ENCODE measurements at places on chromosomes 5 and 9.

GRCh38 chr9:78319197-78320029, 22.5 kb downstream of the PSAT1 start:
- DNase-seq = no peak

DNA sequence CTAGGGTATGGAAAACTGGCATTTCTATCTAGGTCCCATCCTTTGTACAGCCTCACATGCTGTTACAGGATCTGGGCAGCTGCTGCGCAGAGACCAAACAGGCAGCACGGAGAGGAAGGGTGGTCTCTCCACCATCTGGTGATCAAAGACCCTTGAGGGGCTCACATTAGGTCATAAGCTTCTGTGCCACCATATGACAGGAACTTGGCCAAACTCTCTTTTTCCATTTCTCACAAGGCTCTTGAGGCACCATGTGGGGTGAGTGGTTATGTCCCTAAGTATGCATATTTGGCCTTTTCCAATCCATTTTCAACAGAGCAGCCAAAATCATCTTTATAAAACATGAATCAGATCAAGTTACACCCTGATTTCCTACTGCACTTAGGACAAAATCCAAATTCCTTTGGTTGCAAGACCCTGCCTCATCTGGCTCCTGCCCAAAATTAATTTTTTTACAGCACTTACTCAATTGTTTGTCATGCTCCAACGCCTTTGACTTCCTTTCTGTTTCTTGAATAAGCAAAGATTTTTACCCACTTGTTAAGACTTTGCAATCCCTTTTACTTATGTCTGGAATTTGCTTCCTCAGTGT, 730.0 kb downstream of the MAT2B start:
- no peak for DNase-seq

DNA sequence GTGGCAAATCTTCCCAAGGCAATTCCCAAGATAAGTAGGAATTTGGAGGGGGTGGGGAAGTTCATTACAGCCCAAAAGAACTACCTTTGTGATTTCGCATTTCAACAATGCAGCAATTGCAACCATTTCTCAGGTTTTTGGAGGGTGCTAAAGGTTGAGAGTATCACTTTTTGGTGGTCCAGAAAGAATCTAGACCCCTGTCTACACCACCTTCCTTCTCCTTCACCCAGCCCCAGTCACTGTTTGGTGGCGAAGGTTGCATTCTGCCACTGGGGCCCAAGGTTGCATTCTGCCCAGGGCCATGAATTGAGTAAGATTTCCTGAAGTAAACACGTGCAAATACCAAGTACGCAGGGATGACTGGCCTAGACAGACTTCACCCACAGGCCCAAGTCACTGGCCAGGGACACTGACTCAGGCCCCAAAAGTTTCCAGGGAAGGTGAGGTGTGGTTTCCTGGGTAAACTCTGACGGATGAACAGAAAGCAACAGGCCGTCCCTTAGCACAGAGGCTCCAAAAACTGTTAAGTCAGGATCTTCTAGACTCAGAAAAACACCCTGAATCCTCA, 5.7 kb downstream of the PDE6A start:
- no peak for DNase-seq

DNA sequence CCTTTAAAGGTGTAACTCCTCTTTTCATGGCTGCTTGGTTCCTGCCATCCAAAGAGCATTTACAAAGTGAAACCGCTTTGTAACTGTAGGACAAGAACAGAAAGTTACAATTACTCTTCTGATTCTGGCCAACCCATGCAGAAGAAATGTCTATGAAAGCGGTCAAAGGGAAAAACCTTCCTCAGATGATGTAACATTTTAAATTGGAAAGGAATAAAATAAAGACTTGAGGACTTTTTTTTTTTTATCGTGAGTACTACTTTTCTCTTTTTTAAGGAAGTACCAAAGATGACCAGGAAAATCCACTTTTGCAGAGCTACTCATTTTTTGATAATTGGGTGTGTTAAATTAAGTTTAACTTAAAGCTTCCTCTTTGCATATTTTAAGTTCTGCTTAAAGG, 13.0 kb upstream of the C9orf72 start:
- DNase-seq = no peak

DNA sequence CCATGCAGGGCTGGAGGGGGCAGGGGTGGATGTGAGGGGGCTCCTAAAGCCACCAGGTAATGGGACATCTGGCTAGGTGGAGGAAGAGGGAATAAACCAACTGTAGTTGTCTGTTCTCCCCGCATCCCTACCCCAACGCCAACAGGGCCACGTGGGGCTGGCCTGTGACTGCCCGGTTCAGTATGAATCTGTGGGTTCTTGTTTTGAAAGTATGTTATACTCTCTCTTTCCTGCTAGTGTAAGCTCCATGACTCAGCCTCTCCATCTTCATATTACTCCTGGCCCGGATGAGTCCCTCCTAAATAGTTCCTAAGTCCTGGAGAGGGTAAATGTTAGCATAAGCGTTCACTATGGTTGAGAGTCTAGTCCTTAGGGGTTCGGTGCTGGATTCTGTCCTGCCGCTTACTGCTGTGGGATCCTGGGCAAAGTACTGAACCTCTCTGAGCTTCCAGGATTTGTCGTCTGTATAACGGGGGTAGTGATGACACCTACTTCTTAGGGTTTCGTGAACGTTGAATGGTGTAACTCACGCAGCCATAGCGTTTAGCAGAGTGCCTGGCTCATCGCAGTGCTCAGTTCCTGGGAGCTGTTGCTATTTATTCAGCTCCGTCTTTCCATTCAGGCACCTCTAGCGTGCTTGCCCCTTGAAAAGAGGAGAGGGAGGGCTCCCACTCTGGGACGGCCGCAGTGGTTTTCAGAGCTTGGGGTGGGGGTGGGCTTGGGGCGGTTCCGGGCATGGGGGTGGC, 28.8 kb downstream of the LHX2 start:
- DNase-seq = no peak

- no peak for DNase-seq
Observed at GRCh38 chr5:35890021-35891020, 33.6 kb downstream of the IL7R start.

DNA sequence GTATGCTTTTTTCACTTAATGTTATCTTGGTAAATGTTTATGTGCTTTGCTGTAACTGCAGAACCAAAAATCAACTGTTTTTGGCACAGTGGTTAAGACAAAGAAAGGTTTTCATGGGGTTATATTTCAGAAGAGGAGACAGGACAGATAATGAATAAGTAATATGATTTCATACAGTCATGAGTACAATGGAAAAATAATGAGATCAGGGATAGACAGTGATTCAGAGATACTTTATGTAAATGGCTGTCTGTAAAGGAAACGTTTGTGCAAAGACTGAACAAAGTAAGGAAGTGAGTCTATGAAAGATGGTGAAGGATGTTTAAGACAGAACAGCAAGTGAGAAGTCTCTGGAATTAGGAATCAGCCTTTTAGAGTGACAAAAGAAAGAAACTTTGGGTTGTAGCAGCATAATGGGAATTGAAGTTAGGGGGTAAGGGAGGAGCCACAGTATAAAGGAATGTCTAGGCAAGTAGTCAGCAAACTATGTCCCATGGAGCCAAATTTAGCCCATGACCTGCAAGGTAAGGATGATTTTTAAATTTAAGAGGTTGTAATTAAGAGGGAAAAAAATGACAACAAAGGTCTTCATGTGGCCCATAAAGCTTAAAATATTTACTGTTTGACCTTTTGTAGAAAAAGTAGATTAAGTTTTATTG, 55.0 kb downstream of the TNPO1 start:
- DNase-seq = no peak

GRCh38 chr5:14131855-14132503, 11.2 kb upstream of the TRIO start:
- no peak for DNase-seq

- no peak for DNase-seq
Observed at GRCh38 chr5:157267025-157267424, 1.1 kb downstream of the CYFIP2 start.

- no peak for DNase-seq
Observed at GRCh38 chr5:9543311-9543920, 2.5 kb downstream of the SEMA5A start.

DNA sequence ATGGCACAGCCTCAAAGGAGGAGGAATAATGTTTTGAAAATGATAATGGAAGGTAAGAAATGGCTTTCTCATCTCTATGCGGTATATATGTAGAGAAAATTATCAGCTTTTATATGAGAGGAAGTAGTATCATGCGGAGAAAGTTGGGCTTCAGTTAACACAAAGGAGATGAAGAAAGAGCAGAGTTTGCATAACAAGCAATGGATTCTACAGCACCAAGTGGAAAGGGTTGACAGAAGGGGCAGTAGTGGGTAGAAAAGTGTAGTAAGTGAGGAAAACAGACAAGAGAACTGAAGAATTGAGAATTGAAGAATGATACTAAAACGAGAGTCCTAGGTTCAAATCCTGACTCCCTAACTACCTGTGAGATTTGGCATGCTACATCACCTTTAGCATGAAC, 51.0 kb downstream of the GNG10 start:
- no peak for DNase-seq

GRCh38 chr5:73938280-73938937, 312.4 kb downstream of the ARHGEF28 start:
- DNase-seq = no peak

DNA sequence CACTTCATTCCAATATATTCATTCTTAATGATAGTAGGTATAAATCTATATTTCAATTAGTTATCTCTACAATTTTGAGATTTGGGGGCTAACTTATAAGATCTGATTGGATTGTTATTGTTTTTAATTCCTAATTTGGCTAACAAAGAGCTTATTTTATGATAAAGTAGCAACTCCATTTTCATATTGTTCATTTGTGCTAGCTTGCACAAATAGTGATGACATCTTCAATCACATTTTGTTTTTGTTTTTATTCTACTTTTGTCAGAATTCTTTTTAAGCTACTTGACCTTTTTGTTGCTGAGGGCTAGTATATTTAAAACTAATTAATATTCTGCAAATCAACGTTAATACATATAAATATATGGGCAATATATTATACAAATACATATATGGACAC, 22.8 kb downstream of the MARCHF3 start:
- DNase-seq = no peak

DNA sequence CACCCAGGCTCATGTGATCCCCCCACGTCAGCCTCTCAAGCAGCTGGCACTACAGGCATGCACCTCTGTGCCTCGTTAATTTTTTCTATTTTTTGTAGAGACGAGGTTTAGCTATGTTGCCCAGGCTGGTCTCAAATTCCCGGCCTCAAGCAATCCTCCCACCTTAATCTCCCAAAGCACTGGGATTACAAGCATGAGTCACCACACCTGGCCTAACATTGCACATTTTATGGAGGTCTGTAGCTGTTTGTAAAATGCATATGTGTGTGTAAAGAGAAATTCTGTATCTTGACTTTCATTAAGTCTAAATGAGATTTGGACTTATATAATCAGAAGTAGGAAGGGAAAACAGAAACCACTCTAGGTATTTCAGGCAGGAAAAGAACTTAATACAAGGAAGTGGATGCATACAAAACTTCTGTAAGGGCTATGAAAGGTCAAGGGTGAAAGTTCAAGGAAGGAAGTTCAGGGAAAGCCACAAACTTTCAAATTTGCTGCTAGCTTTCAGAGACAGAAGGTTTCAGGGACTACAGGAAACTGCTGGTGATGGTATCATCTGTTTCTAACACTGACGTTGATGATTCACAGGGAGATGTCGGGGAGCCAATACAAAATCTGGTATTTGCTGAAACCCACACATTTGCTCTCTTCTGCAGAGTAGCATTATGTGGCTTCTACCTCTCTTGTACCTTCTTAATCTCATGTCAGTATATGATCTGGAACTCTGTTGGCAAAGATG, 209.4 kb downstream of the PIK3R1 start:
- DNase-seq = no peak

DNA sequence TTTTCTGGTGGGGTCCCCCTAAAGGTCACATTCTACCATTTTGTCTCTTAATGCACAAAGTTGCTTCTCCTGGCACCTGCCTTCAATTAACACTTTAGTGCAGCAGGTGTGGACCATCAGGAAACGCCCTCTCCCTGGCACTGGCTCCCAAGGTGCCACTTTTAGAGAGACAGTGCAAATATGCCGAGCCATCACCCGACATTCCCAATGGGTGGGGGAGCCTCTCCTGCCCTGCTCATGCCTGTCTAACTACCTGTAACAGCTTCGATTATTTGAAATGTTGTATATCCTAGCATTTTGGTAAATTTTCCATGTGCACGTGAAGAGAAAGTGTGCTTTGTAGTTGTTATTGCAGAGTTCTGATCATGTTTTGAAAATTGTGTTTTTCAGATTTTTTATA, 13.2 kb upstream of the LRRC14B start:
- no peak for DNase-seq

DNA sequence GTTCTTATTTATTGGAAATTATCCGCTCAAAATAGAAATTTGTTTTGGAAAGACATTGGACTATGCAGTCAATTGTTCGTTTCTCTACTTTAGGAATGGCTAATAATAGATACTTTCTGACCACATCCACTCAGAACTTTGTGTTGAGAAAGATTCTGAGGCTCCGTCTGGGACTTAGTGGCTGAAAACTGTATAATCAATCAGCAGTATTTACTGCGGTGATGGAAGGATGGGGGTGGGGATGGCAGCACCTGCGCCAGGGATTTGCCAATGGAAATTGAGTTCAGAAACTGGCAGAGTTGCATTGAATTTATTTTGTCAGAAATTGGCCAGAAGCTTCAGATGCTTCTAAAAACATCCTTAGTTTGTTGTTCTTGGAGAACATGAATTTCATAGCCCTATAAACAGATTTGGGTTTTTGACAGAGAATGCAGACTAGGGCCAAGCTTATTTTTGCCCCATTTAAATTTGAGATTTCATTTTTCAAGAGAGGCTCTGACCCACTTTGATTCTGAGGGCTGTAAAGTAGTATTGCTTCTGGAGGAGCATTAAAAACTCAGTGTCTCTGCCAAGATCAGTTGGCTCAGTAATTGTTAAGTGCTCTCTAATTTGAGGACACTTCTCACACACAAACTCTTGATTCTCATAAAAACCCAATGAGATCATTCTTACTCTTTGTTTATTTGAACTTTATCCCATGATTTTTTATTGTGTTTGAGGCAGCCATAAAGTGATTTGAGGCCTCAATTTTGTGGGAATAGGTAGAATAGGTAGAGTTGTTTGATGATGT, 215.1 kb downstream of the CD180 start:
- no peak for DNase-seq

DNA sequence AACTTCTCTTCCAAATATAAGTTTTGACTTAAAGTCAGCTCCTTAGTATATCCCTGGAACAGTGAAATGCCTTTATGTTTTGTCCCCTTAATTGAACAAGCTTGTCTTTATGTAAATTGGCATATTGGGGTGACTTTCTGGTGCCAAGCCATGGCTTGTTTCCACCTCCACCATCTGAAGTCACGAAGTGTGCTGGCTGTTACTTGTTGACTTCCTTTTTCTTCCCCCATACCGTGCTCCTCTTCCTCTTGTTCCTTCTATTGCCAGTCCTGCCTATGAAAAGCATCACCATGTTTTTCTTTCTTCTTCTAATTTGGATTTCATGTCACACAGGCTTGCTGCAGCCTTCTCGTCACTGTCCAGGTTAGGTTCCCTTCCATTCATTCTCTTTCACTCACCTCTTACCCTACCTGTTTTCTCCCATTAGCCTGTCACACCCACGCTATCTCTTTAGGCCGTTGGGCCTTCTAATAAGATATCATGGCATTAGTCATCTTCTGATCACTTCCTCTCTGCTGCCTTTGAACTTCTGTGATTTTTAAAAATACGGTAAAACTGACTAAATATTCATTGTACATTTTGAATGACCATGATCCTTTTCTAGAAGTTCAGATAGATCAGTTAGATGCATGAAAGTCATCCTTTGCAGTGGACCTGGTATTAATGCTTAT, 48.1 kb downstream of the IQGAP2 start:
- no peak for DNase-seq

- no peak for DNase-seq
Observed at GRCh38 chr9:2083479-2083878, 68.3 kb downstream of the SMARCA2 start.
